Stimulated activated CD8-positive, alpha-beta memory T cell treated with anti-CD3 and anti-CD28 coated beads, Interleukin-15, amount 100 ng/mL, for 48 hours (primary cell): ENCODE measurements at places on chromosomes 3 and 15.

DNA sequence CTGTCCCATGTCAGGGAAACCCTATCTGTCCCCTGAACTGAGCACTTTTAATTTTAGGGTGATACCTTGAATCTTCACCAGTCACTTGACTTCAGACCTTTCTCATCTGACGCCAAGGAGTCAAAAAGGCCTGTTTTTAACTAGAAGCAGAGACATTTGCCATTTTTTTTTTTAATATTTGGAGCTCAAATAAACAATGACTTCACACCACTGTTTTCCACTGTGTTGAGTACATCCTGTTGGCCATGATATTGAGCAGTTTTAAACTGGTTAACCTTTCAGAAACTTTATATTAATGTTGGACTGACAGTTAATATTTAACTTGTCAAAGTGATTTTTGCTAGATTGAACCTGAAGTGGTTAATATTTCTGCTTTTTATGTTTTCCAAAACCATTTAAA lies 28.2 kb downstream of the DAG1 start:
- DNase-seq = no peak

DNA sequence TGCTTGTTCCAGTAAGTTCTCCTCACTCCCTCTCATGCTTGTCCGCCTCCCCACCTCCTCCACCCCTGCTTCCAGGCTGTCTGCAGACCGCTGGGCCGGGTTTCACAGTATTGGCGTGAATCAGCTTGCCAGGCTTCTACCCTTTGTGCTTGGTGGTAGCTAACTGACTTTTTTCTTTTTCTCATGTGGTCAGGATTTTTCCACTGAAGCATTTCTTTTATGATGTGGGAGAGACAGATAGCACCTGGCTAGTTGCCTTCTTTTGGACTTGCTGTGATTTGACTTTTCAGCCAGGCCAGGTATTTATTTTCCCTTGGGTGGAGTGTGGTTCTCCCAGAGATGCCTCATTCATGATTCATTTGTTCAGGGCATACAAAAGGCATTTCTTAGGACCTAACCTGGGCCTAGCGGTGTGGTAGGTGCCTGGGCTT lies 60.6 kb downstream of the ST6GAL1 start:
- no peak for DNase-seq

GRCh38 chr3:152109038-152109437 lies 159.7 kb upstream of the MBNL1 start:
- no peak for DNase-seq

DNA sequence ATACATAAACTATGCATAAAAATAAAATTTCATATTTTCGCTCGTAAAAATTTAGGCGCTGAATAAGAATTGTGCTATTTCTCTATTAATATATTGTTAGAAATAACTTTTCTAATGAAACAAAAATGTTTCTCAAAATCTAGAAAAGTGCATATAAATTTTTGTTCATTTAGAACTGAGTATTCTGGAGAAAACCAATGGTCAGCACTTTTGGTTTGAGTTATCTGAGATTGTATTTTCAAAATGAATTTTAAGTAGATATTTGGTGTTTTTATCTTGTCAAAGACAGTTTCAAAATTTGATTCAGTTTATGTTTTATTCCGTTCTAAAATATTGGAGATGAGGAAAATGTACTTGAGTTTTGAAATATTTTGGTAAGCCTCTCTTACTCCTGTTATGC lies 13.9 kb downstream of the MYNN start:
- DNase-seq = no peak
